ENCODE measurements at places on chromosomes 11 and 22. TPM values are rescaled to one million over a fixed set of nuclear protein-coding genes. Genes with fewer than 3 reads are reported as not detected.

SULT4A1 gene
- not detected for total RNA-seq

UBE4A gene
- 12.4 TPM for total RNA-seq

GRM5 gene
- not detected for total RNA-seq

BLID gene
- total RNA-seq: not detected

SOX6 gene
- total RNA-seq: 0.25 TPM

OR52A1 gene
- not detected for total RNA-seq

KDM4E gene
- total RNA-seq: not detected

TSSK2 gene
- total RNA-seq: not detected

RAB39A gene
- total RNA-seq: 0.67 TPM

HORMAD2 gene
- total RNA-seq: not detected

TAGLN gene
- total RNA-seq: 135 TPM

SMTNL1 gene
- not detected for total RNA-seq

TLCD5 gene
- 8.0 TPM for total RNA-seq

OR8H1 gene
- not detected for total RNA-seq

TUBGCP6 gene
- 11.4 TPM for total RNA-seq

ACRV1 gene
- not detected for total RNA-seq

CFAP300 gene
- total RNA-seq: 5.9 TPM

PRG3 gene
- not detected for total RNA-seq

P4HA3 gene
- total RNA-seq: 51.0 TPM

TALDO1 gene
- total RNA-seq: 440 TPM

CDON gene
- total RNA-seq: 2.0 TPM

IL18 gene
- 83.8 TPM for total RNA-seq

PGAP2 gene
- total RNA-seq: 21.0 TPM

SAA4 gene
- total RNA-seq: not detected

MAP6 gene
- 1.7 TPM for total RNA-seq

RCOR2 gene
- total RNA-seq: 0.55 TPM

C11orf86 gene
- total RNA-seq: 57.8 TPM

MS4A3 gene
- not detected for total RNA-seq

C2CD3 gene
- total RNA-seq: 19.1 TPM

MUC5AC gene
- total RNA-seq: 3.8 TPM

CHADL gene
- not detected for total RNA-seq

GGT5 gene
- 1.9 TPM for total RNA-seq

OR10A6 gene
- total RNA-seq: not detected

SAC3D1 gene
- 50.2 TPM for total RNA-seq

PPP6R3 gene
- total RNA-seq: 52.2 TPM

ALG12 gene
- 7.9 TPM for total RNA-seq

USH1C gene
- total RNA-seq: 0.85 TPM

HMBS gene
- total RNA-seq: 52.0 TPM

PRR33 gene
- total RNA-seq: not detected

NAV2 gene
- total RNA-seq: 19.8 TPM

NAALAD2 gene
- total RNA-seq: not detected

OR51B4 gene
- total RNA-seq: not detected

KCNA4 gene
- not detected for total RNA-seq

LDHAL6A gene
- total RNA-seq: not detected

FLRT1 gene
- 0.09 TPM for total RNA-seq

GALNT18 gene
- total RNA-seq: 18.7 TPM

KDM4D gene
- 0.43 TPM for total RNA-seq

CYTH4 gene
- total RNA-seq: 0.82 TPM

APBB1 gene
- total RNA-seq: 21.3 TPM

ENDOD1 gene
- total RNA-seq: 12.6 TPM

FOLR2 gene
- not detected for total RNA-seq

HBB gene
- not detected for total RNA-seq

ADM gene
- total RNA-seq: 127 TPM

GAB4 gene
- not detected for total RNA-seq

DDX25 gene
- 0.02 TPM for total RNA-seq

OLFML1 gene
- not detected for total RNA-seq

DEUP1 gene
- not detected for total RNA-seq

ANGPTL5 gene
- not detected for total RNA-seq

OR5P2 gene
- total RNA-seq: not detected

TRIM49 gene
- not detected for total RNA-seq

Measured in A549 treated with CpdA at 1 μM for 4 hours (cell line).